ENCODE measurements at places on chromosomes 3 and 15.
A peak's percentile ranks its signal among the peaks of the same experiment; 100 is the strongest.

DNA sequence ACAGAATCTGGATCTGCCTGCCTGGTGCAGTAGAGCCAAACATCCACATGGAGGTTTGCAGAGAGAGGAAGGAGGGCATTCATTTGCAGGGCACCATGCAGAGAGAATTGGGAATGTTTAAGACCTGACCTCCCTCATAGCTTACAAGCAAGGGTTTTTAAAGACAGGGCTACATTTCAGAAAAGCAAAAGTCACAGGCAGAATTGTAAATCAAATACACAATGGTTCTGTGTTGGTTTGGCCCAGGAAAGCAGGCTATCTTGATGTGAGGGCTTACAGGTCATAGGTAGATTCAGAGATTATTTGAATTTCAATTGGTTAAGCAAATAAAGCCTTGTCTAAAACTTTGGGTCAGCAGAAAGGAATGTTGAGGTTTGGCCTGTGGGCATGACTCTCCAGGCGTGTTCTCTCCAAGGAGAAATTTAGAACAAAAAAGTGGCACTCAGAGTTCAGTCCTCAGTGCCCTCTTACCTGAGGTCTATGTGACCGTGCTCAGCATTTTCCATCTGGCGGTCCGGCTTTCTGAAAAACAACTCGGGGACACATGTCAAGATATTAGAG lies 91.5 kb downstream of the CD47 start:
- no peak for DNase-seq

GRCh38 chr15:29031502-29032228 lies 145.9 kb downstream of the APBA2 start:
- DNase-seq = no peak

- no peak for DNase-seq
Measured at GRCh38 chr3:147368151-147368550, 38.2 kb downstream of the ZIC4 start.

DNA sequence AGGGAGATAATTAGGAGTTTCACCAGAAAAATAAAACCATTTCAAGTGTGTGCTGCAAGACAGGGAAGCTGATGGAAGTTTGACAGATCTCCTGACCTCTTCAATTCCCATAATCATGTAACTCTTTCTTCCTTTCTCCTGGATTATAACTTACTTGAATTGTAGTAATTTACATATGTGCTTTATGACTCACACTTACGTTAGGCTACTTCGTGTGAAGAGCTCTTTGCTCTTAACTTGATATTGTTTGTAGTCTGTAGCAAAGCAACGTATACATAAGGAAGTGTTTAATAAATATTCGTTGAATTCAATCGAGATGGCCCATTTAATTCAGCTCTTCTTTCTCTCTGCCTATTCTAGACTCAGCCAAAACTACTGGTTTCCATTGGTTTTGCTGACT lies 23.5 kb downstream of the ROBO2 start:
- DNase-seq = no peak

GRCh38 chr3:120742849-120743365 lies 363 bp downstream of the GTF2E1 start:
- no peak for DNase-seq

GRCh38 chr15:68553314-68553993 lies 25.3 kb upstream of the CORO2B start:
- no peak for DNase-seq

DNA sequence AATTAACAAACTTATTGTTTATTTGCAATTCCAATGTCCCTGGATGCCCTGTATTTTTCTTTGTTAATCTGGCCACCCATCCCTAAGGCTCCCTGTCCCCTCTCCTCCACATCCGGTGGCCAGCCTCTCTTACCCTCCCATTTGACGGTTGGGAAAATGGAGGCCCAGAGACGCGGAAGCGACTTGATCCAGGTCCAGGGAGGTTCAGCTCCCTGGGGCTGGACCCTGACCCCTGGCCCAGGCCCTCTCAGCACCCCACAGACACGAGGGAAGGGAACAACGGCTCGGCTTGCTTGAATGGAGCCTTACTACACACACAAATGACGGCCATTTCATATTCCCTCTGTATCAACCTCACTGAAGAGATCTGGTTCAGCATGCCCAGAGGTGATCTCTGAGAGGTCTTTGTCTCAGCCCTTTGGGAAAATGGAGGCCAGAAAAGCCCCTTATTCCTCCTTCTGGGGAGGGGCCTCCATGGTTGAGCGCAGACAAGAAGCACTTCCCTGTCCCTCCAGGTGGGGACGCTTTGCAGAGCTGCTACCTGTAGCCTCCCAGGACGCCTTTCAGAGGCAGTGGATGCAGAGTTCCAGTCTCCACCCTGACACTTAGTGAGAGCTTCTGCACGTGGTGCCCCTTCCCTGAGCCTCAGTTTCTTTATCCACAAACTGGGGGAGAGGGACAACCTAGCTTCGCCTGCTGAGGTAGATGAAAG lies 82.1 kb downstream of the ATP2B2 start:
- no peak for DNase-seq

DNA sequence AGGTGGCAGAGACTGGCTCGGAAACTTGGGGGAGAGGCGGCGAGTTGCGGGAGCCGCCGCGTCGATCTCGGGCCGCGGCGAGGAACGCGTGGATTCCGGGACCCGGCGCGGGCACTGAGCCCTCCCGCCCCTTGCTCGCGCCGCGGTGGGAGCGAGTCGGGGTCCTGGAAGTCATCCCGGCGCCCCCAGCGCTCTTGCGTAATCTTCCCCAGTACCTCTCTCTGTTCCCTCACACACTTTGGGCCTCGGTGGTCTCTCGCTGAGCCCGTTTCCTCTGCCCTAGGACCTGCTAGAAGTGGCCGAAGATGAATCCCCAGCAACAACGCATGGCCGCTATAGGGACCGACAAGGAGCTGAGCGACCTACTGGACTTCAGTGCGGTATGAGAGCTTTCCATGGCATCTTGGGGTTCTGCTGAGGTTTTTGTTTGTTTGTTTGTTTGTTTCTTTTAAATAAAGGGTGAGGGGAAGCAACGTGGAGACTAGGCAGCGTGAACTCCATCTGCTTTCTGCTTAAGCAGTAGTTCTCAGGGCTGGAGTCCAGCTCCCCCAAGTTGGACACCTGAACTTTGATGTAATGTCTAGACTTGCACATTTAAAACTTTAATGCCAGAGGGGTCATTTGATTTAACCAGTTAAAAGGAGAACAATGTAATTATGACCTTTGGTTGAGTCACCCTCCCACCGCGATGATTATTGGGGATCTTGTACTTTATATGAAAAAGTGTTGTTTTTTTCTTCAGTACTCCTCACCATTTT lies 1.3 kb downstream of the TCF12 start:
- DNase-seq = peak; percentile 60

DNA sequence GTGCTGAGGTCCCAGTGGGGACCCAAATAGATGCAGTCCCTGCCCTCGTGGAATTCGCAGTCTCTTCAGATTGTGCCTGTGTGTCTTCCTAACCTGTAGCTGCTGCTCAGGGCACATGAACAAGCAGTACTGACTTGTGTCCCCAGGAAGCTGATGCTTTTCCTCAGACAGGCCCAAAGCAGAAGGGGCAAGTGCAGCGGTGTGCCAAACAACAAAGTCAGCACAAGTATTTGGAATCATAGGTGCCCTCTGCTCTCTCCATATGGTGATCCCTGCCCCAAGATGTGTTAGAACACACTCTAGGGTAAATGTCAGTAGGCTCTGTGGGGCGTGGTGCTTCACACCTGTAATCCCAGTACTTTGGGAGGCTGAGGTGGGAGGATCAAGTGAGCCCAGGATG lies 21.9 kb downstream of the BHLHE40 start:
- DNase-seq = no peak

- no peak for DNase-seq
Measured at GRCh38 chr3:196149831-196150301, 61.3 kb downstream of the ZDHHC19 start.

DNA sequence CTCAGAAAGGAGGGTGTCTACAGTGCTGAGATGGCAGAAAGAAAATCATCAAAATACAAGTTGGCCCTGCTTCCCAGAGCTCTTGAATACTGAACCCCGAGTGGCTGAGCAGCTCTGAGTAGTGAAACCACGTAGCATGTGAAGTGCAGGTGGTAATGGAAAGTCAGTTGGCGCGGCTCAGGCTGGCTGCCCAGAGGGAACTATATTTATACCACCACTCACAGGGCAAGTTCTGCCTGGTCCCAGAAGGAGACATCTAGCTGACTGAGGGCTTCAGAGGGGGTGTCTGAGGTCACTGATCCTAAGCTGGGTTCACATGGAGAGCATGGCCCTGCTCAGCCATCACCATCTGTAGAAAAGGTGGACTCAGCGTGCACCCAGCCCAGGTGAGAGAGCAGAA lies 129.6 kb upstream of the AGBL1 start:
- DNase-seq = peak; percentile 18

DNA sequence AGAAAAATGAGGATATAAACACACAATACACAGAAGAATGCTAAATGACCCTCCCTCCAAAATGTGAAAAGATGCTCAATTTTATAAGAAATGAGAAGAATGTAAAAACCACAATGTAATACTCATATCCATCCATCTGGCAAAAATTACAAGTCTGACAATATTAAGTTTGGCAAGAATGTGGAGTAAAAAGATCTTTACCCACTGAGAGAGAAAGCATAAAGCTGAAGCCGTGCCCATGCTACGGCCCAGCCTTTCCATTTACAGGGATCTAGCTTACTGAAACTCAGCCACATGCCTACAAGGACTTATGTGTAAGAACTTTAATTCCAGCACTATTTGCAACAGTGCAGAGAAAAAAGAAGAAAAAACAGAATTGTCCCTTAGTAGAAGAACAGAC lies 42.9 kb downstream of the ATP13A3 start:
- DNase-seq = peak; percentile 6

GRCh38 chr3:3799173-3800079 lies at the start of gene LRRN1:
TSS of gene LRRN1 (plus strand) at chr3:3799431. CDS start at chr3:3844642, 45,211 bp downstream.
- DNase-seq = peak; percentile 87

- DNase-seq = peak; percentile 59
Measured at GRCh38 chr15:37093480-37094332, 6.6 kb downstream of the MEIS2 start.

DNA sequence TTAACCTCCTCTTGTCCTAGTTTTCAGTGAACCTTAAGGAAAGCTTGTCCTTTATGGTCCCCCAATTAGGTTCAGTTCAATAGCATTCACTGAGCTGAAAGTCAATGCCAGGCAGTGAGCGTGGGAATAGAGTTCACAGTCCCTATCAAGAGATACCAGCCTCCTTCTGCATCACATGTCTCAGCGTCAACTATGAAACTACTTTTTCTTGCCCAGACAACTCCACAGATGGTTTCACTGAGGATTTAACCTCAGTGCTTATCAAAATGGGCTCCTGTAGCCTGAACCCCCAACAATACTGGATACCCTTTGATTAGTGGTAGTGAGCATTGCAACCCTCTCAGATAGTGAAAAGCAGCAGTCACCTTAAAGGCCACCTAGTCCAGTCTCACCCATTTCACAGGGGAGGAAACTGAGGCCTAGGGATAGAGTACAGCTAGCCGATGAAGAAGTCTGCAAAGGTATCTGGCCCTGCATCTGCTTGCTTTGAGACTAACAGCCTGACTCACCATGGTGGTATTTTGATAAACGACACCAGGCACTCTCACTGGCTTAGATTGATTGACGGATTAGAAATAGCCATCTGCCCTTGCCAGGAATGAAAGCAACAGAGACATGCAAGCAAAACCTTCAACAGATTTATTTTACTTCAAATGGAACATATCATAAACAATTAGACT lies 1.6 kb upstream of the UBA3 start:
- DNase-seq = peak; percentile 47

- no peak for DNase-seq
Measured at GRCh38 chr3:12286927-12287726, 1.7 kb upstream of the PPARG start.

- DNase-seq = no peak
Measured at GRCh38 chr3:66035763-66036477, 2.8 kb downstream of the MAGI1 start.

GRCh38 chr3:81580355-81580754 lies 181.1 kb downstream of the GBE1 start:
- DNase-seq = peak; percentile 49

DNA sequence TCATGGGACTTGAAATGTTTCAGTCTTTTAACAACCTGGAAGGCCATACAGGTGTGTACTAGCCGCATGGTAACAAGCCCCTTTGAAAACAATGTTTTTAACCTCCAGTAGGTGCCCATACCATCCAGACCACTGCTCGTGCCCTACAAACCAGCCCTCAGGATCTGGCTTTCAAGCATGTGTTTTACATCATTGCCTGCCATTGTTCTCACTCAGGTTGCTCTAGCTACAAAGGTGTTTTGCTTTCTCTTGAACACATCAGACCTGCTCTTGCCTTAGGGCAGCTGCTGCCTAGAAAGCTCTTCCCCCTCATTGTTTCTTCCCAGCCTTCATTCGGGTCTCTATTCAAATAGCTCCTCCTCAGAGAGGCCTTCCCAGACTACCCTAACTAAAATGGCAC lies 32.3 kb upstream of the MAP3K13 start:
- no peak for DNase-seq

- no peak for DNase-seq
Measured at GRCh38 chr15:85646538-85647091, 148.1 kb downstream of the KLHL25 start.

- DNase-seq = no peak
Measured at GRCh38 chr3:183555541-183556081, at the start of gene KLHL6. TSS of gene KLHL6 (minus strand) at chr3:183555706. CDS start at chr3:183555653, 53 bp downstream.

DNA sequence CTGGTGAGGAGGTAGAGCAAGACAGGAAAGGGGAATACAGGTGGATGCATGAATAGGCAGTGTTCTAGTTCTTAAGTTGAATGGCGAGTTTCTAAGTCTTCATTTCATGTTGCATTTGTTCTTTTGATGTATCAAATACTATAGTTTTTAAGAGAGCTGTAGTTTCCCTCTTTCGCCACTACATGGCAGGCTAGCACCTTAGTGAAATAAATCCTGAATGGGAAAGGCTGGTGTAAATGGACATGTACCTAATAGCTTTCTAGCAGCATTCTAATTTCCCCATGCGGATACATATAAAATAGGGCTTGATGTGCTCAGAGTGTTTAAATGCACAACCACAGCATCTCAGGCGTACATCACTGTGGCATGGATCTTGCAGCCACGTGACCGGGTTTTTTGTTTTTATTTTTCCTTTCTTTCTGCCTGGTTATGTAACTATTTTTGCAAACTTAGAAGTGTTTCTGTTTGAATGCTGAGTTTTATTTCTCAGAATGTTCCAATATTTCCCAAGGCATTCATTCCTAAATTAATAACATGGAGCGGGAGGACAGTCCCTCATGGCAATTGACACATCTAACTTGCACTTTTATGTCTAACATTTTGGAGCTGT lies 23.5 kb upstream of the CLN6 start:
- DNase-seq = peak; percentile 82

- peak; percentile 22 for DNase-seq
Measured at GRCh38 chr3:51813539-51813938, 34.5 kb upstream of the IQCF6 start.

- no peak for DNase-seq
Measured at GRCh38 chr3:88469216-88469615, 319.5 kb downstream of the C3orf38 start.

GRCh38 chr3:56962206-56962605 lies 98.3 kb upstream of the SPATA12 start:
- no peak for DNase-seq

DNA sequence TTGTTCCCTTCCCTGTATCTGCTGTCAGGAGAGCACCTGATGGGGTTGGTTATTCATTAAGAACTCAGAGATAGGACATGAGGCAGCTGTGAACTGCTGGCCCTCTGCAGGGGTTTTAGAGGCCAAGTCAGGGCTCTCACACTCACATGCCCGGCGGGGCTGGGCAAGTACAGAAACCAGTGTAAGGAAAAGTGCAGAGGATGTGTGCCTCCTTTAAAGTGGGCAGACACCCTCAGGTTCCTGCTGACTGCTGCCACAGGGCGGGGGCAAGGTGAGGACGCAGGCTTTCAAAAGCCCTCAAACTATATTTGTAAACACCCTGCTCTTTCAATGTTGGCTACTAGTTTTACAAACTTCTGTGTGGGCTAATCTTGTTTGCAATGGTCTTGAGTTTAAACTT lies 22.4 kb downstream of the CXCR6 start:
- DNase-seq = no peak

All from muscle of back (tissue), 13 donors.